ENCODE measurements at places on chromosomes 6 and 20.

- no peak for DNase-seq
These were observed 57.1 kb upstream of the RBM24 start for GRCh38 chr6:17224056-17224455.

DNA sequence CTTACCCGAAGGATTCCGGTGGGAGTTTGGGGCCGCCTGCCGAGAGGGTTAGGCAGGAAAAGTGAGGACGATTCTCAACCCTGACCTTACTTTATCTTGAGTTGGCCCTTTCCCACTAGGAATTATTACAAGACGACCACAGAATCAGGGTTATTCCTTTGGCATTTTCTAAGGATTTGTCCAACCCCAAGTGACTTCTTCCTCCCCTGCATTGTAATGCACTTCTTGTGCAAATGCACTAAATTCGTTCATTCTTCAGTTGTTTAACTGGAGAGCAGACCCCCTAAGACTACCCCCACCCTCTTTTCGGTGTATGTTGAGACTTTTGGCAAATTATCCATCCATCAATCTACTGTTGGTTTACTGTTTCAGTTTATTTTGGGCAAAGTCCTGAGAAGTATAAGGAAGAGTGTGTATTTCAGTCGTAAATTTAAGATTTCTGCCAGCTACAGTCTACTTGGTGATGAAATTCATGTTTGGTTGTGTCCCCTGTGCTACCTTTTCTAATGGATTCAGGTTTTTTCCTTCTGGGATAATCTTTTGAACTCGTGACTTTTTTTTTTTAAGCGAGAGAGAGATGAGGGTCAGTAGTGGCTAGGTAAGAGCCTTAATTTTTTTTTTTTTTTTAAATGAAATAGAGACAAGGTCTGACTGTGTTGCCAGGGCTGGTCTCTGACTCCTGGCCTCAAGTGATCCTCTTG, 611 bp upstream of the TMEM217 start:
- no peak for DNase-seq

- no peak for DNase-seq
These were observed 33.2 kb upstream of the SLC22A23 start for GRCh38 chr6:3489961-3490624.

DNA sequence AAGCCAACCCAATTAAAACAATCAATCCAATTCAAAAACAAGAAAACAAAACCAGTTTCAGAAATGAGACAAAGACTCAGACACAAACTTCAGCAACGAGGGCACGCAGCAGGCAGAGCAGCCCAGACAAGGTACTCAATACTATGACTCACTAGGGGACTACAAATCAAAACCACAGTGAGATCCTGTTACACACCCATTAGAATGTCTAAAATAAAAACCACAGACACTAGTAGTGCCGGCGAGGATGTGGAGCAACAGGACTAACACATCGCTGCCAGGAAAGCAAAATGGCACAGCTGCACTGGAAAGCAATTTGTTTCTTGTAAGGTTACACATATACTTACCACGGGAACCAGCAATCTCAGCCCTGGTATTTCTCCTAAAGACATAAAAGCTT, 28.4 kb upstream of the MAS1L start:
- no peak for DNase-seq

DNA sequence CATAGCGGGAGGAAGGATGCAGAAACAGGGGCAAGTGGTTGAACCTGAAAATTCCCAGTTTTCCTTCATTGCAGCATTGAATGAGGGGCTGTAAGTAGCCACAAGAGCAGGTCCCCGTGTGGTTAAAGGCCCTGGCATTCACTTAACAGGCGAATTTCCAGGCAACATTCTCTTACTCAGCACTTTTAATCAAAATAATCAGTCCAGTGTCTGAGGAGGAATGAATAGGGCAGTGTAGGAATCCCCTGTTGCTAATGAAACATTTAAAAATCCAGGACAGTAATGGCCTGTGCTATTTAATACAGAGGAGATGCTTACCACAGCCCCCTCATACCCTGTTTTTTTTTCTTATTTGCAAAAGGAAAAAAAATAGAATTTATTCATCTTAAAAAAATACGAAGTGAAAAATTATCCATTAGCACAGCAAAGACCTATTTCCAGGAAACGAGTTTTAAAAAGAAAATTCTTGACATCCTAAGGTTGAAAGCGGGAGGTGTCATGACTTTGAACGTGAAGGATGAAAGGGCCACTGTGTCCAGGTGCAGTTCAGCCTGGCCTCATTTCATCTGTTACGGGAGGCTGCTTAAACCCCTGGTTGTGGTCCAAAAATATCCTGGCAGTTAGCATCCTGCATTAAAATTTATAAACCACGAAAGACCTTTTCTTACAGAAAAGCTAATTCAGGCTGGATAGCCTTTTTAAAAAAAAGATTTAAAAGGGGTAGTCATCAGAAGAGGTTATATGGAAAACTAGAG, 20.2 kb downstream of the MYLK4 start:
- DNase-seq: no peak

- DNase-seq: peak; percentile 94
These were observed at the start of gene MICA for GRCh38 chr6:31403283-31404060. TSS of gene MICA (plus strand) at chr6:31403595. CDS start at chr6:31403633, 38 bp downstream.

GRCh38 chr20:8401556-8401955, 269.5 kb downstream of the PLCB1 start:
- DNase-seq: peak; percentile 5

- no peak for DNase-seq
These were observed 9.6 kb downstream of the BTNL2 start for GRCh38 chr6:32397252-32397920.

GRCh38 chr6:46949632-46950280, 28.0 kb upstream of the ADGRF5 start:
- DNase-seq: no peak

- DNase-seq: no peak
These were observed 37.6 kb upstream of the PLCB1 start for GRCh38 chr20:8094415-8094818.

- peak; percentile 63 for DNase-seq
These were observed 22.6 kb downstream of the FOXP4 start for GRCh38 chr6:41568585-41569384.

DNA sequence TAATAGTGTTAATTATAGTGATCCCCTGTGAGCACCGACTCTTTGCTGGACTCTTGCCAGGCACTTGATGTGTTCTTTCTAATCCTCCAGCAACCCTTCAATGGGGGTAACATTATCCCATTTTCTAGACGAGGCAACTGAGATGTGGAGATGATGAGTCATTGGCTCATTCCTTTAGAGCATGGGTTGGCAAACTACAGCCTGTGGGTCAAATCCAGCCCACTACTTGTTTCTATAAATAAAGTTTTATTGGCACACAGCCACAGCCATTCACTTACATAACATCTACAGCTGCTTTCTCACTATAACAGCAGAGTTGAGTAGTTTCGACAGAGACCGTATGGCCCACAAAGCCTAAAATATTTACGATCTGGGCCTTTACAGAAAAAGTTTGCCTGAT, 249.5 kb upstream of the KCNG1 start:
- no peak for DNase-seq

GRCh38 chr6:21771626-21772320, 178.2 kb downstream of the SOX4 start:
- no peak for DNase-seq

All from AG08396 (cell line).